ENCODE measurements at places on chromosomes 5 and 9.
A peak's percentile ranks its signal among the peaks of the same experiment; 100 is the strongest.

DNA sequence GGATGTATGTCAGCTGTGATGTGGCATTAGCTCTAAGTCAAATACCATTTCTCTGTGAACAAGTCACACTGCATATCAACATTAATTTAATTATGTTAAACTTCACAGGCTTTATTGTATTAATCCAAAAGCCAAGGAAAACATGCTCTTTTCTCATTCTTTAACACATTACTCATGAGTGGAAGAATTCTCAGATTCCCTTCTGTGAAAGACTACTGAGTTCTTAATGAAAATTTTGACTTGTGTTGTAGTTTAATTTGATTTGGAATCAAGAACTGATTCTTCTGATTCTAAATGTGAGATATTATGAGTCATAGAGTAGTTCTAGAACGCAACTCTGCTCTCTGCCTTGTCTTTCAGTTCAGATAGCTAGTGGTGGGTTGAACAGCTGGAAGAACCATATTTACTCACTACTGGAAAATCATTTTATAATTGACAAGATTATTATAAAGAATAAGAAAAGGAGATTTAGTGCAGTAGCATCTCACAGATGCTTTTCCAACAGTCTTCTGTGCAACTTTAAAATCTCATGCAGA lies 90.6 kb downstream of the VCAN start:
- no peak for DNase-seq

DNA sequence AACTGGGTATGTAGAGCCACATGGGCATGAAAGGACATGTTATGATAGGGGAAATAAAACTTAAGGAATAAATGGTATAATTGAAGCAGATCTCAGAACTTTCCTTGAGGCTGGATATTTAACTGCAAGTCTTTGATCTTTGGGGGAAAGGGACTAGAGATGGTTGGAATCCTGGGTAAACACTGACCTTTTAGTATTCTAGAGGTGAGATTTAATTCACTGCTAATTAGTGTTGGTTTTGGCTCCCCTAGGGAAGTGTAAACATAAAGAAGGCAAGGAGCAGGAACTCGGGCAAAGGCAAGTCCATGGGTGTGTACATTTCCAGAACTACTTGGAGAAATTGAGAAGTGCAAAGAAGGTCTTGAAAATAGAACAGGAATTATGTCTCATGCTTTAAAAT lies 16.6 kb downstream of the NIM1K start:
- no peak for DNase-seq

DNA sequence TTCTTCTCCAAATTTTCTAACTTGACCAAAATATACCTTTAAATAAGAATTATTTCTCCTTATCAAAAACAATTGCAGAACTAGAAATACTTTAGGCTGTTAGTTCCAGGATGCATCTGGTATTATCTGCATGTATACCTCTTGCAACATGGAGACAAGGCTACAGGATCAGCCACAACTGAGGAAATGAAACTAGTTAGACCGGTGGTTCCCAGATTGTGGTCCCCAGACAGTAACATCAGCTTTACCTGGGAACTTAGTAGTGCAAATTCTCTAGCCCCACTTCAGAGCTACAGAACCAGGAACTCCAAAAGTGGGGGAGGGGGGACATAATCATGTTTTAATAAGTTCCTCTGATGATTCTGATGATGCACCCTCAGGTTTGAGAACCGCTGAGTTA lies 61.6 kb upstream of the C9orf72 start:
- peak; percentile 60 for DNase-seq

GRCh38 chr9:79007701-79008483 lies 563.9 kb upstream of the TLE4 start:
- DNase-seq: no peak

GRCh38 chr5:175749591-175749990 lies 91.7 kb downstream of the HRH2 start:
- no peak for DNase-seq

DNA sequence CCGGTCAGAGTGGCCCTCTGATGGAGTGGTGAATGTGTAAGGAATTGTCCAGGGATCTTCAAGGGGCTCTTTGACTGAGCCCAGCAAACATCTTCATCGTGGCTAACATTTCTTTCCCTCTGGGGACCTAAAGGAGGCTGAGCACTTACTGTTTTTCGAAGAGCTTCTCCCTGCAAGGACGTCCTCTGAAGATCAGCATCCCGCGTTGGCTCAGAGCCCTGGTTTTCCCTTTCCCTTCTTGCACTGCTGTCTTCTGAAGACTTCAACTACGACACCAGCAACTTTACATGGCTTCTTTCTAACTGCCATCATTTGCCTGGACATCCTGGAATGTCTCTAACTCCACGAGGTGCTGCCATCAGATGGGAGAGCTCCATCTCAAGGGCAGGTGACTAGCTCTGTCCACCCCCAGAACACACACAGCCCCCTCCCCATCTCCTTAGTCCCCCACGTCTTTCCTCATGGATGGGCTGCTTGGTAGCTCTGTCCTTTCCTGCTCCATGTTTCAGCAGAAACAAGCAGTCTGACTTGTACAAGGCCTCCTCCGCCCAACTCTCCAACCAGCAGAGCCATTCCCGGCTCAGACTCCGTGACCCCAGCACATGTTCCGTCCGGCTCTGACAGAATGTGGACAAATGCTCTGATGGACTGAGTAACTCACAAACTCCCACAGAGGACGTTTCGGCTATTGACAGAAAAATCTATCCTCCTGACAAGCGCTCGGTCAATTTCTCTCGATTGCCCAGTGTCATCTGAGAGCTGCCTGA lies 17.1 kb downstream of the SHB start:
- no peak for DNase-seq

DNA sequence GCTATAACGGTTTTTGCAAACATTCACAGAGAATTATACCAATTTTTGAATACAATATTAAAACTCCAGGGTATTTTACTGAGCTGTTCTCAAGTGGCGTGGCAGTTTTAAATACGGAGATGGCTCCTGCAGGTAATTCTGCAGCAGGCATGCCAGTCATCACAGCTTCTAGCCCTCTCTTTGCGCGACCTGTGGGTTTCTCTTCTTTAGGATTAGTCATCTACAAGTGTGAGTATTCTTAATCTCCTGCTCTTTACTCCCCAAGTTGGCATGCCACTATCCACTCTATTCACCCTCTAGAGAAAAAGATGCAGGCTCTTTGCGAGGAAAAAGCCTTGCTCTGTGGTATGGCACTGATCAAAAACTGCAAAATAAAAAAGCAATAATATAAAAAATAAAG lies 43.9 kb downstream of the ANKRD31 start:
- no peak for DNase-seq

- DNase-seq: no peak
These were observed 130.5 kb downstream of the FBXL7 start for GRCh38 chr5:15630441-15630840.

DNA sequence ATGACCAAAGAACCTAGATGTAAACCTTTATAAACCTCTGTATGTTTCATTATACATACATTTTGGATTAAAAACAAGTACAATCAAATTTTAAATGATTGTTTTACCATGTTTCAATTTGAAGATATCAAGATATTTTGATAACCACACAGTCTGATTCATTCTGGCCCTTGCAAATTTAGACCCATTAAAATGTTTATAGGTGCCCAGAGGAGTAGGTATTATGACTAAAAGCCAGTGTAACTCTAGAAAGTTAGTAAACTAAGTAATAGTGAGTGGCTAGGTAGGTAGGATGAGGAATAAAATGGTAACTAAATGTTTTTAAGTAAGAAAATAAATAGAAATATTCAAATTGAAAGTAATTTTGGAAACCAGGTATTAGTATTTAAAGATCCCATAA lies 165.5 kb downstream of the PBX3 start:
- DNase-seq: no peak

DNA sequence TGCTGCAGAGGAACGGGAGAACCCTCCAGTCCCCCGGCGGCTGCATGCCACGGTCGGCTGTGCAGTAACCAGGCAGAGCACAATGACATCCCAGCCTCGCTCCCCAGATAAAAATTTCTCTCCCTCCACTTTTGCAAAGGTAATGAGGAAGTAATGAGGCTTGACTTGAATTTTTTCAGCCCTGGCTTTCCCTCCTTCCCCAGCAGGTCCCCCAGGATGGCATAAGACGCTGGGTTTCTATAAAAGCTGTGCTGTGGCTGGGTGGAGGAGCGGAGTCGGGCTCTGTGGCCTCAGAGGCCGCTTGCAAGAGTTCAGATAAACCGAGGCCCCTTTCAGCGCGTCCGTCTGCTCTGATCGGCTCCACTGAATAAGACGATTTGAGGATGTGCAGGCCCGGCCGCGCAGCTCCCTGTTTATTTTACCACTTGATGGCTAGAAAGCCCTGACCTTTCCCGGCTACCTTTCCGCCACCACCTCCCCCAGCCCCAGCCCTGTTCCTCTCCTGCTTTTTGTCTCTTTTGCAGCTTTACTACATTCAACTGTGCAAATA lies 351.9 kb upstream of the IRX2 start:
- DNase-seq: no peak

All from inflammatory macrophage (primary cell).